Osteocyte (in vitro differentiated cells): ENCODE measurements at places on chromosomes 6 and 20. TPM values are rescaled to one million over a fixed set of nuclear protein-coding genes. Genes with fewer than 3 reads are reported as not detected.

DNA sequence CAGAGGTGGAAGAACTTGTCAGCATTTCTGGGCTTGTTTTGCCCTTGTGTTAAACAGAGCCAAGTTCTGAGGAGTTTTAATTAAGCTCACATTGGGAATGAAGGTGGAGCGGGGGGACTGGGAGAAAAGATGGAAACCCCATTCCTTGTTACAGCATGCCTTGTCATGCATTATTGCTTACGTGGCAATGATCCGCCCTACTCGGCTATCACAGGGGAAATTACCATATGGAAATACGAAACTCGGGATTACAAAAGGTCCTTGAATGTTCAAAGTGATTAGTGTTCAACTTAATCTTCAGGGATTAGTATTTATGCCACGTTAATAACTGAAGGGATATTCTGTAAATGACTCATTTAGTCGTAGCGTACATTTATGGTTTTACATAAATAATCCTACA is 86.4 kb downstream of the MAP3K7 start:
- no peak for DNase-seq

DNA sequence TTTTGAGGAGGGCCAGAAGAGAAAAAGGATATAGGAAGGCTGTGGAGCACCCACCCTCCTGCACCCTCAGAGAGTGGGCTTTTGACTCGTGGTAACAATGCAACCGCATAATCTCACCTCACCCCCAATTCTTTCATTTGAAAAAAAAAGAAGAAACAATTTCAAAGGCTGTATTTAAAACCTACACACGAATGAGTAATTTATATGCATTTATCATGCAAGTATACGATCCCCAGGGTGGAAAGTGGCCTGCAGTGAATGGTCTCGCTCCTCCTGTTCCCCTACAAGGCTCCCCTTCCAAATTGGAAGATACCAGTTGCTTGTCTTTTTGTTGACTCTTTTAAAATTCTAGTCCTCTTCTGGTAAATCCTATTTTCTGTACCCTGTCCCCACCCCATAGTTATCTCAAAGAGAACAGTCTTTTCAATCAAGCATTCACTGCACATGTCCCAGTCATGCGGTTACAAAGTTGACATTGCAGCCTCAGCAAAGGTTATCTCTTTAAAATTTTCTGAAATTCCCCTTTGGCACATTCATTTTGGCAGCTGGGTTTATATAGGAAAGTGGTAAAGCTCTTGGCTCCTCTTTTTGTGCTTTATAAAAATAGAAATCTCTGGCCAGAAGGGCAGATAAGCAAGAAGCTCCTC is 110.6 kb downstream of the ARID1B start:
- no peak for DNase-seq

Gene GTSF1L
- total RNA-seq: not detected in 2 replicates

- no peak for DNase-seq
Observed at GRCh38 chr6:154343473-154344308, 12.9 kb downstream of the IPCEF1 start.
